Astrocyte (in vitro differentiated cells and primary cell): ENCODE measurements at places on chromosomes 7 and 10.
A peak's percentile ranks its signal among the peaks of the same experiment; 100 is the strongest.

DNA sequence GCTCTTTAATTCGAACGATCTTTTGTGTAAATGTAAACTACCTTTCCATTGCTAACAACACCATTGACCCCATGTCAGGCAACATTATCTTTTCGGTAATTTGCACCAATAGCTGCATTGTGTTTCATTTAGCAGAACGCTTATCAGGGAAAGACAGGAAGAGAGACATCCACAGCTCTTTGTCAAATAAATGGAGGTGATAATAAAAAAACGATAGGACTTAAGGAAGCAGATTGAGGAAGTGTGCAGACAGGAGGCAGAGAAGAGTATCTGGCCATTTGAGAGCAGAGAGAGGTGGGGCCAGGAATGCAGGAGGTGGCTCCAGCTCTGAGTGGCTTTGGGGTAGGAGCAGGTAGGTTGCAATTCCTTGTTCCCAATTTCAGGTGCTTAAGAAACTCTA, 37.5 kb upstream of the ADARB2 start:
- H3K4me3 ChIP-seq = no peak overlapping the region
- H3K36me3 ChIP-seq = no peaks in the 10 kb centered on the region

GRCh38 chr7:24192053-24192452, 91.9 kb upstream of the NPY start:
- no peak overlapping the region for H3K4me3 ChIP-seq
- no peaks in the 10 kb centered on the region for H3K36me3 ChIP-seq
- peak; percentile 92 for DNase-seq

- peaks cover 18% of the 10 kb centered on the region for H3K4me1 ChIP-seq
- H3K4me3 ChIP-seq = no peak overlapping the region
- H3K27me3 ChIP-seq = no peaks in the 10 kb centered on the region
- H3K36me3 ChIP-seq = no peaks in the 10 kb centered on the region
- no peak overlapping the region for H3K27ac ChIP-seq
Observed at GRCh38 chr10:103814105-103814504, 41.3 kb downstream of the SH3PXD2A start.

- H3K27ac ChIP-seq = no peak overlapping the region
- no peak for DNase-seq
- no peaks in the 10 kb centered on the region for H3K4me1 ChIP-seq
Observed at GRCh38 chr7:140684066-140684950, 11.6 kb downstream of the ADCK2 start.

DNA sequence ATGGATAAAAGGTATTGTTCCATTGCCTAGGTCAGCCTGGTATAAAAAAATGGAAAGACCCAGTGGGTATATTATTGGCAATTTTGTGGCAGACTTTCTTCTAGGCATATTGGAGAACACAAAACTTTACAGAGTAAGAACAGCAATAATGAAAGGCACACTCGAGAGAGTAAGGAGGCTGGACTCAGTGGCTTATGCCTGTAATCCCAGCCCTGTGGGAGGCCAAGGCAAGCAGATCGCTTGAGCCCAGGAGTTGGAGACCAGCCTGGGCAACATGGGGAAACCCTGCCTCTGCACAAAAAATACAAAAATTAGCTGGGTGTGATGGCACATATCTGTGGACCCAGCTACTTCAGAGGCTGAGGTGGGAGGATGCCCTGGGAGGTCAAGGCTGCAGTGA, 158.2 kb downstream of the FAM107B start:
- no peak for DNase-seq
- no peak overlapping the region for H3K4me3 ChIP-seq
- no peaks in the 10 kb centered on the region for H3K4me1 ChIP-seq
- no peaks in the 10 kb centered on the region for H3K27me3 ChIP-seq

DNA sequence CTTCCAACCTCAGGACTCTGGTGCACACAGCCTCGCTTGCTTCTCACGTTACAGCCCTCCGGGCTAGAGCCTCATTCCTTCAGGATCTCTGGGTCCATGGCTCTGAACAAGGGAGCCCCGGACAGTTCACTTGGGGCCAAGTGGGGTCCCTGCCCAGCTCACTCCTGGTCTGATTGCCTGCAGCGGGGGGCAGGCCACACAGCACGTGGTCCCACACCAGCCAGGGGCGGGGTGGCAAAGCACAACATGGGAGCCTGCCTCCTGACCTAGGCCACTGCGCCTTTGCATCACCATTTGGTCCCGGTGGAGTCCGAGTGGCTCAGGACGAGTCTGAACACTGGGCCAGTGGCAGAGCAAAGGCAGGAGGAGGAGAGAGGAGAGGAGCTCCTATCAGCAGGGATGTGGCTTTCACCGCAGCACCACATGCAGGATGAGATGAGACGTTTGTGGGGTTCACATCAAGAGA, 13.4 kb upstream of the CRYGN start:
- no peaks in the 10 kb centered on the region for H3K4me1 ChIP-seq
- no peak for DNase-seq
- H3K36me3 ChIP-seq = no peaks in the 10 kb centered on the region
- no peak overlapping the region for H3K4me3 ChIP-seq
- no peak overlapping the region for H3K27ac ChIP-seq

GRCh38 chr7:55073051-55073511, 54.3 kb downstream of the EGFR start:
- H3K27ac ChIP-seq = peak overlapping the region; percentile 97
- peaks cover 2% of the 10 kb centered on the region for H3K36me3 ChIP-seq
- DNase-seq = peak; percentile 77
- H3K4me1 ChIP-seq = peaks cover 32% of the 10 kb centered on the region

DNA sequence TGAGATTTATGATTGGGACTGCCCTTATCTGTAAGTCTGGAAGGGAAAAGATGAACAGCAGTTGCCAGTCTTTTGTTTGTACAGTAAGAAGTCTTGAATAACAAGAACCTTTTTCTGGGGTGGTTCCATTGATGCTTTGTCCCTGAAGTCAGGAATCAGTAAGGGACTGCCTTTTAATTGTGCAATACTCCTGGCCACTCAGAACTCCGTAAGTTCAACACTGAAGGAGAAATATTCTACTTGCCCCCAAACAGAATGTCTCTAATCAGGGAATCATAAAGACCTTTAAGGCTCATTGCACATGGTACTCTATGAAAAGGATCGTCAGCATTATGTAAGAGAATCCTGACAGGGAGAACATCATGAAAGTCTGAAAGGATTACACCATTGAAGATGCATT, 361.4 kb downstream of the EXOC4 start:
- H3K27ac ChIP-seq = no peak overlapping the region
- no peaks in the 10 kb centered on the region for H3K36me3 ChIP-seq
- no peaks in the 10 kb centered on the region for H3K27me3 ChIP-seq
- no peaks in the 10 kb centered on the region for H3K4me1 ChIP-seq
- H3K4me3 ChIP-seq = no peak overlapping the region
- DNase-seq = no peak

DNA sequence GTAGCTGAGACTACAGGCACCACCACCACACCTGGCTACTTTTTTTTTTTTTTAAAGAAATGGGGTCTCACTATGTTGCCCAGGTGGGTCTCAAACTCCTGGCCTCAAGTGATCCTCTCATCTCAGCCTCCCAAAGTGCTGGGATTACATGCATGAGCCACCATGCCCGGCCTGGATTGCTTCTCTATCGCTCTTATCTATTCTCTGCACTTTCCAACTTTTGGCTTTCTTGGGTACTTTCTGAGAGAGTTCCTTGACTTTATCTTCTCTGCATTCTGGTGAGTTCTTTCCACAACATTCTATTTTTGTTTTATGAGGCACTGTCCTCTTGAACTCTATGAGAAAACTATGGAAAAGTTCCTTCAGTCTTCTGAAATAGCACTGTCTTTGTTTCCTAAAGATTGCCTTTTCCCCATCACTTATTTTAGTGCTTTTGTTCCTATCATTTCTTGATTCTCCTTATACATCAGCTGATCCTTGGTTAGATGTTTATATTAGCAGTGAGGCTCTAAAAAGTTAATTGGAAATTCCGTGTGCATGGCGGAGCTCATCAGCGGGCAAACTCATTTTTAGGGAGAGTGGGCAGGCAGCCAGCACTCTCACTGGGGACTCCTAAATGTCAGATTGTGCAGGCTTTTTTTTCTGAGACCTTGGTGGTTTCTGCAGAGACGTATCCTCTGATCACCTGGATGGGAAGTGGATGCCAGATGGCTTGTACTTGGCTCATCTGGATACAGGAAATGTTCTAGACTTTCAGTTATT, 43.9 kb downstream of the HIP1 start:
- no peaks in the 10 kb centered on the region for H3K27me3 ChIP-seq
- no peaks in the 10 kb centered on the region for H3K36me3 ChIP-seq
- no peaks in the 10 kb centered on the region for H3K4me1 ChIP-seq
- no peak for DNase-seq
- no peak overlapping the region for H3K4me3 ChIP-seq
- no peak overlapping the region for H3K27ac ChIP-seq

GRCh38 chr7:128804484-128804883, 12.7 kb downstream of the CCDC136 start:
- H3K27me3 ChIP-seq = no peaks in the 10 kb centered on the region
- DNase-seq = no peak
- peaks cover 3% of the 10 kb centered on the region for H3K36me3 ChIP-seq
- no peak overlapping the region for H3K4me3 ChIP-seq

DNA sequence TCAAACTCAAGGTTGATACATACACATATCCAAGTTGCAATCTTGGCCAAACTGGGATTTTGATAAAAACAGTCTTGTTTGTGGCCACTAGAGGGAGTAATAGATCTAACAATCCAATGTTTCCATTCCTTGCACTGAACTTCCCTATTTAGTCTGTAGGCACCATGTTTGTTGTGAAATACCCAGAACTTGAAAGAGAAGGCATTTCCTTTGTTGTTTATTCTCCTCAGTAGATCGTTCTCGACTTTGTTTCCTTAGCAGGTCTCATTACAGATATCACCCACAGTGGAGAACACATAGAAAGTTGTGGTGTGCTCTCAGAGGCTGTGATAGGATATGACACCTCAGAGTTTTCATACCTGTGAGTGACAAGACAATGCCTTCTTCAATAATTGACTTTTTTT, 70.3 kb upstream of the MXI1 start:
- no peaks in the 10 kb centered on the region for H3K27me3 ChIP-seq
- DNase-seq = peak; percentile 38
- H3K27ac ChIP-seq = no peak overlapping the region
- no peak overlapping the region for H3K4me3 ChIP-seq

DNA sequence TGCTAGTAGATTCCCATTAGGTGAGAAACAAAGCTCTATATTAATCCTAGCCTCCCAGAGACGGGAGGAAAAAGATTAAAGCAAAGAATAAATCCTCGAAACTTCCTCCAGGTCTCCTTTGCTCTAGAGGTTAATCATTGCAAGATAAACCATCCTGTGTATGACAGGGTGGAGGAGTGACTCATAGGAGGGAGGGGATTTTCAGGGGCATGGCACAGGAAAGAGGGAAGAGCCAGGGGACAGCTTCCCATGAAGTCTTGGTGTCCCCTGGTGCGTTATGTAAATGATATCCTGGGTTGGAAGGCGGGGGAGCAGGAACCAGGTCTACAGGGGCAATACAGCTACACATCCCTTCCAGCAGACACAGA, 780 bp downstream of the CYP3A5 start:
- H3K4me1 ChIP-seq = no peaks in the 10 kb centered on the region
- H3K27me3 ChIP-seq = no peaks in the 10 kb centered on the region
- H3K27ac ChIP-seq = no peak overlapping the region
- DNase-seq = no peak

DNA sequence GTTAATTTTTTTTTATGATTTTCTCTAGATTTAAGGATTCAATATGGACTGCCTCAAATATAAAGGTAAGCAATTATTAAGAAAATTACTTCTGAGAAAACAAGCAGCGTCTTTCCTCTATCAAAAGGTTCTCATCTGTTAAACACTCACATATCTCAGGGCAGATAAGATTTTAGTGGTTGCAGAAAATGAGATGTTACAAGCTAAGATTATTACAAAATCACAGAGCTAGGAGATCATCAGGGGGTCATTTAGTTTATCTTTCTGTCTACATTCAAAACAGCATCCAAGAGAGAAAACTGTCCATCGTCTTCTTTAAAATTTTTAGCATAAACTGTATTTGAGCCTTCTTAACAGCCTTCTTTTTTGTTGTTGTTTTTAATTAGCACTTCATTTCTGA, 29.1 kb upstream of the RHOBTB1 start:
- no peak for DNase-seq
- no peaks in the 10 kb centered on the region for H3K27me3 ChIP-seq

DNA sequence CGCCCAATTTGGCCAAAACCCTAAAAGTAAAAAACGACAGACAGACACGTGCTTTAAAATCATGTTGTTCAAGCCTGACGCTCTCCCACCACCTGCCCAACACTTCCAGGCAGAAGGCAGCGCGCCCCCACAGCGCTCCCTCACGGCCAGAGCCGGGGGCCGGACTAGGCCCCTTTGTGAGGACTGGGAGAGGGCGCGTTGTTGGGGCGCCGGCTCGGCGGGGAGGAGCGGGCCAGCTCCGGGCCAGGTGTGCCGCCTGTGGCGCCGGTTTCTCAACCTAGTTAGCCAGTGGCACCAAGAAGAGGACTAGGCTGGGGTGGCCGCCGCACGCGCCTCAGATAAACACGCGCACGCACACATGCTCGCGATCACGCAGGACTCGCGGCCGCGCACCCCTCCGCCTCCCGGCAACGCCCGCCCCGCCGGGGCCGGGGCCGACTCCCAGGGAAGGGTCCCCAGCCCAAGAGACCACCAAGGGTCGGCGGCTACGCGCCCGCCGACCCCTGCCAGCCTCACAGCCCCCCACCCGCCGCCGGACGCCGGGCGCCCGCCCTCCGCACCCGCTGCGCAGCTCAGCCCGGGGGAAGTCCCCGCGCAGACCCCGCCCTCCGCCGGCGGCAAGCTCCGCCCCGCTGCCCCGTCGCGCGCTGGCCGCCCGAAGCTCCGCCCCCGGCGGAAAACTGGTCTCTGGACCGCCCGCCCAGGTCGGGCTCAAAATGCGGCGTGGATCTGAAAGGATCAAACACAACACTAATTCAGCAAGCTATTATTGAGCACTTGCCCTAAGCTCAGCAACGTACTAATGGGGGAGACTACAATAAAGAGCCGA, at the start of gene IMMP2L:
TSS of gene IMMP2L (minus strand) at position 589 of the 829 bp plus-strand sequence.
- H3K27ac ChIP-seq = peak within 1 kb of the TSS; percentile 67
- H3K4me1 ChIP-seq = peaks cover 10% of the 10 kb centered on the region
- DNase-seq = peak; percentile 65
- no peaks in the 10 kb centered on the region for H3K36me3 ChIP-seq

DNA sequence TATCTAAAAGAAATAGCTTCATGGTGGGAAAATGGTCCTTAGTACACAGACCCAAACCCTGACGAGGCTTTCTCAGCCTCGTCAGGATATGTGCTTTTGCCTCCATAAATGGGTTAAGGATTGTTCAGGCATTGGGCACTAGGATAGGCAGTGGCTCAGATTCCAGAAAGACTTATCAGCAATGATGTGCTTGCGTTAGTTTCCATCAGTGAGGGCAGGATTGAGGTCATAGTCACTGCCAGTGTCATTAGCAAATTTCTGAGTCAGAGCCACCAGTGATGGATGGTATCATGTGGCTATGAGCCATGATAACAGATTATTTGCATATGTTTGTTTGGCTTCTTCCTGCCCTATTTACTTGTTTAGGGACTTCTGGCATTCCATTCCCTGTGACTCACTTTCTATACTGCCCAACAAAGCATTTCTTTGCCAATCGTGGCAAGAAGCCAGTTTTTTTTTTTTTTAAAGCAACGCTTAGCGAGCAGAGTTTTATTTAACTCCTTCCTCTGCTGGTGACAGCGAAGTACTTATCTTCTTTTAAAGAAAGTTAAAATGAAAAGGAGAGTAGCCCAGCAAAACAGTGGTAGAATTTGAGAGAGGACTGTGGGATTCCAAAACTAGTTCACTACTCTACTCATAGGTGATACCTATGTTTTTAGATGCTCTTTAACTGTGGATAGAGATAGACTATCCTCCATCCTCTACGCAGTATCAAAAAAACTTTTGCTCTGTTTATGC, 44.4 kb downstream of the MYPN start:
- peaks cover 26% of the 10 kb centered on the region for H3K4me1 ChIP-seq
- no peaks in the 10 kb centered on the region for H3K27me3 ChIP-seq
- H3K4me3 ChIP-seq = peak overlapping the region; percentile 13
- DNase-seq = peak; percentile 99
